ENCODE measurements at places on chromosomes 11 and 22.

DNA sequence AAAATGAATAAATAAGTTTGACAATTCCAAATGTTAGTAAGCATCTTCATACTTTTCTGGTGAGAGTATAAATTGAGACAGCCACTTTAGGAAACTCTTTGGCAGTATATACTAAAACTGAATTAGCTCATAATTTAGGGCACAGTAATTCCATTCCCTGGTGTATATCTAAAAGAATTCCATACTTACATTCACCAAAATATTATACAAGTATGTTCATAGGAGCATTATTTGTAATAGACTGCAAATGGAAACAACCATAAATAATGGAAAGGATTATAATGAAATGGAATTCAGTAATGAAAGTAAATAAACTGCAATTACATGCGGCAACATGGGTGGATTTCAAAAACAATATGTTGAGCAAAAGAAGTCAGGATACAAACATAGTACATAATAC lies 315.8 kb upstream of the LRRC4C start:
- DNase-seq: no peak

- DNase-seq: no peak
These were observed 117.7 kb upstream of the RCN1 start for GRCh38 chr11:31973172-31973571.

GRCh38 chr11:102276362-102276761 lies 40.9 kb upstream of the BIRC3 start:
- DNase-seq: no peak

DNA sequence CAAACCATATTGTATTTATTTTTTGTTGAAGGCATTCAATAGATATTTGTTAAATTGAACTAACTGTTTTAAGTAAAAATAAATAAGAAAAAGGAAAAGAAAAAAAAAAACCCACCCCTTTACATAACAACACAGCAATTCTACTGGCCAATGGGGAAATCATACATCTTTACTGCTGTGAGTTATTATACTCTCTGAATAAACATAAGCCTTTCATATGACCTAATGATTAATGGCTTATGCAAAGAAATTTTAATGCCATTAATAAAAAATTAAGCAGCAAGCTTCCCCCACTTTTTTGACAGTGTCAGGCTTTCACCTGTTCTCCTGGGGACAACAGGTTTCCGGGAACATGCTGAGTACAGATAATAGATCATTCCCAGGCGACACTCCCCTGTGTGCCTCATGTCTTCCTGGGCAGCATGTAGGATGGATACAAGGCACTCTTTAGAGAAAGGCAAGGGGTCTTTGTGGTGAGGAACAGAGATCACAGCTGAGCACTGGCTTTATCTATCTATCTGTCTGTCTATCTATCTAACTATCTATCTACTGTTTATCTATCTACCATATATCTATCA lies 676.0 kb downstream of the NTM start:
- DNase-seq: no peak

DNA sequence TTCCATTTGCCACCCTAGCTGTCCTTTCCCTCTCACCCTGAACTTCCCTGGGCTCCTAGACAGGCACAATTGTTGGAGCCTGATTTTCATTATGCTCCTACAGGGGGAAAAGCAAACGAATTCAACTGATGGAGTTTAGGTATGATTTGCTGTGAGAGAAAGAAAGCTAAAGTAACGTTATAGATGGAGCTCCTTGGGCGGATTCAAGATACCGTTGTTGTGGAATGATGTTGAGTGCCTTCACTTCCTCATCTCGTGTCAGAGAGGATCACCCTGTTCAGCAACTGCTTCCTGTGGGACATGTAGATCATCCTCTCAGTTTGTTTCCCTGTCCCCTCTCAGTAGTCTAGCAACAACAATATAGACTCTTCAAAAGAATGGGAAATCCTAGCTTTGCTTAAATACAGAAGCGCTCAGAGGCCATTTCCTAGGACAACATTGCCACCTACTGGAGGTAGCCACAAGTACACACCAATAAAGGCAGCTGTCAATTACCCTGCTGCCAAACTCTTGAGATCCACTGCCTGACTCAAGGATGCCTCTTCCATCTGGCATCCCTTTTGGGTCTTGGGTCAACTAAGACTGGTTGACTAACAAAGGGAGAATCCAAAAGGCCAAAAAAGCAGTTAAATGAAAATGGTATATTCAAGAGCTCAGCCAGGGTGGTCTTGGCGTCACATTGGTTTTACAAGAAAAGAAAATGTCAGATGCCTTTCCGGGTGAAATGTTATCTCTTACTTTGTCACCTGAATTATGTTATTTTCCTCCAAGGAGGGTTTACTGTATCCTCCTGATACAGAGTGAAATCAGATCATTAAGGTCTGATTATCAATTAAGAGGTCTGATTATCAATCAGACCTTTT lies 13.5 kb upstream of the DTX4 start:
- DNase-seq: no peak
